ENCODE measurements at places on chromosomes 6 and 20.

- peak; percentile 93 for DNase-seq
These were observed 11.2 kb upstream of the MMP24 start for GRCh38 chr20:35215066-35215956.

- DNase-seq, result no peak
These were observed 545.4 kb upstream of the HS3ST5 start for GRCh38 chr6:114888241-114888640.

GRCh38 chr20:33685328-33686099 lies 671 bp downstream of the E2F1 start:
- no peak for DNase-seq

- no peak for DNase-seq
These were observed 24.5 kb downstream of the NCOA7 start for GRCh38 chr6:125815080-125815910.

GRCh38 chr6:134472046-134472445 lies 154.1 kb upstream of the SGK1 start:
- DNase-seq, result no peak

DNA sequence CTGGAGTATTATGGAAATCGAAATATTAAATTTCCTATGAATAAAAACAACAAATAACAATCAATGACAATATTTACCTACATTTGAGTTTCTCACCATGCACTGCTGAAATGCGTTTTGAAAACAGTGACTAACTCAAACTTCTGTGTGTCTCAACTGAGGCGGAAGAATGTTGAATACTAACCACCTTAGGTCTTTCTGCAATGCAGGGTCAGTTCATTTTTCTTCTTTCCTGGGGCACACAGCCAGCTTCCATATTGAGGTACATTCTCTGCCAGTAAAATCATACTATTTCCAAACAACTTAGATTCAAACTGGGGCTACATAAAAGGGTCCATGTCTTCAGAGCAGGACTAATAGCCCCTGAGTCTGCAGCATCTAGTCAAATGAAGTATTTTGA lies 310.1 kb downstream of the UTRN start:
- no peak for DNase-seq

Data from HS-5 (cell line).